ENCODE measurements at places on chromosomes 13 and 19. TPM values are rescaled to one million over a fixed set of nuclear protein-coding genes. Genes with fewer than 3 reads are reported as not detected.
A peak's percentile ranks its signal among the peaks of the same experiment; 100 is the strongest.

DNA sequence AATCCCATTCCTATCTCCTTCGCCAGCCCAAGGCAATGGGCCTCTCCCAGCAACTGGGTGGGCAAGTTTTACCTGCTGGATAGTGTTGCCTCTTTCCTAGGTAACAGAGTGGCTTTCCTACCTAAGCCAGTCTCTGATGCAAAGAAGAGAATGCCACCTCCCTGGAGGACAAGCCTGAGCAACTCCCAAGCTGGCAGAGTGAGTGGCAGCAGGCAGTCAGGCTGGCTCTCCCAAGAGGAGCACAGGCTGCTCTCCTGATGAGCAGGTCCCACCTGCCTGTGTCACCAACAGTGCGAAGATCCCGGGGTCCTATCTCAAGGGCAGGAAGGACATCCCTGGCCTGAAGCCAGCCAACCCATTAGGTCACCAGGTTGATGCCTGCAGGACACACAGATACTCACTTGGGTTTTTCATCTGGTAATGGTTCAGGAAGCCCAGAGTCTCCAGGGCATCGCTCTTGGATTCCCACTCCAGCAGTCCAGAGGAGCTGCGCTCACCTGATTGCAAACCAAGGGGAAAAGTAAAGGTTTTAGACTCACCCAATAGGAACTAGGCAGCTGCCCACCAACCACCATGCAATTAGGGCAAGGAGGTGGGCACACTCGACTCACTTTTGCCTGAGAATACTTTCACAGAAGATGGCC, 5.5 kb upstream of the ECH1 start:
- peak; percentile 51 for DNase-seq

Gene ARL11
- 0.92 TPM for total RNA-seq

Gene RDH8
- not detected for total RNA-seq

GRCh38 chr19:20359933-20360720, 193.1 kb downstream of the ZNF486 start:
- DNase-seq: peak; percentile 24

DNA sequence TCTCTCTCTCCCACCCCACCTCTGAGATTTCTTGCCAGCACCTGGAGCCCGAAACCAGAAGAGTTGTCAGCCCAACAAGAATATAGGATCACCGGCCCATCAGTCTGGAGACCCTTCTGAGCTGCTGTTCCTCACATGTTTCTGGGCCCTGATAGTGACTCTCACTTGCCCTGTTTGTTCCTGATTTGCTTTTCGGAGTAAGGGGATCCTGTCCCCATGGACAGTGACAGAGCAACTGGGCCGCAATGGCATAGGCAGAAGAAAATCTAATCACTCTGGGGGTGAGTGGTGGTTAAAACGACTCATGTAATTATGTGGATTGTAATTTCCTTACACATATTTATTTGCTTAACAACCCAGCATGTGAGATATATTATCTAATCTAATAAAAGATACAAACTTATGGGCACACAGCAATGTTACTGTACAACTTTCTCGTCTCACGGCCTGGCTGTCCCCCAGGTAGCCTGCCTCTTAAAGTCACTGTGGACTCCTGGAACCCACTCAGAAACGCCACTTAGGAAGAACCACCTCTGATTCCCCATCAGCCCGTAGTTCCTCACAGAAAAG, 663 bp upstream of the SMAD9 start:
- peak; percentile 46 for DNase-seq

DNA sequence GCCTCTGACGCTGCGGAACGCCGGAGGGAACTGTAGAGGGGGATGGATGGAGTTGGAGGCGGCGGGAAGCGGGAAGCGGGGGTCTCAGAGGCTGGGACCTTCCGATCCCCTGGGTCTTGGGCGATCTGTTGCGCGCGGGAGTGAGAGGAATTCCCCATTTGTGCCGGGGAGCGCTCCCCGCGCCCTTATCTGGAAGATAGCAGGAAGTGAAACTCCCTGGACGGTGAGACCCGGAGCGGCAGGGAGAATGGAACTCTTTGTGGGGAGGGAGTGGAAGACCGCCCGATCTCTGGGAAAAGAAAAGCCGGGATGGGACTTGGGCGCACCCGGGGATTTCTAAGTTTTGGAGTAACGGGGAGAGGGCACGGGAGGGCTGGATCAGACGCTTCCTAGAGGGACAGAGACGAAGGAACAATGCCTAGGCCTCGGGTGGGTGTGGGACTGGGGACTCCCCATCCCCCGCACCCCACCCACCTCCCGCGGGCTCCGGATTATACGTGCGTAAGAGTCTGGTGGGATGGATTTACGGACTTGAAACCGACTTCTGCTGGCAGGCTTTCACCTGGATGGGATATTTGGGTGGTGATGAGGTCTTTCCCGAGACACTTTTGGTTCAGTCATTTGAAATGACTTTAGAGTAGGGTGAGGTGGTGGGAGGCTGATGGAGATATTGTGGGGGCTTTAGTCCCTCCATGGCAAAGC, 495 bp downstream of the LSR start:
- no peak for DNase-seq

DNA sequence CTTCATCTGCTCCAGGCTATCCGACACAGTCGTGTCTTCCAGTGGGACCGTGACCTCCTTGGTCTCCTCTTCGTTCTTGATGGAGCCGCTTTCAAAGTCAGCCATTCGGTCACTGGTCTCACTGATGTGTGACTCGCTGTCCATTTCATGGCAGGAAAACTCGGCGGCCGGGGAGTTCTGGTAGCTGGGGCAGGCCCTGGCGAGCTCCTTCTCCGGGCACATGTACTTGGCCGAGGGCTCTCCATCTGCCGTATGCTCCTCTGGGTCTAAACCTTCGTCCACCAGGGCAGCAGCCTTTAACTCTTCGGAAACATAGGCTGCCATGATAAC, 69.8 kb downstream of the TSHZ3 start:
- no peak for DNase-seq

DNA sequence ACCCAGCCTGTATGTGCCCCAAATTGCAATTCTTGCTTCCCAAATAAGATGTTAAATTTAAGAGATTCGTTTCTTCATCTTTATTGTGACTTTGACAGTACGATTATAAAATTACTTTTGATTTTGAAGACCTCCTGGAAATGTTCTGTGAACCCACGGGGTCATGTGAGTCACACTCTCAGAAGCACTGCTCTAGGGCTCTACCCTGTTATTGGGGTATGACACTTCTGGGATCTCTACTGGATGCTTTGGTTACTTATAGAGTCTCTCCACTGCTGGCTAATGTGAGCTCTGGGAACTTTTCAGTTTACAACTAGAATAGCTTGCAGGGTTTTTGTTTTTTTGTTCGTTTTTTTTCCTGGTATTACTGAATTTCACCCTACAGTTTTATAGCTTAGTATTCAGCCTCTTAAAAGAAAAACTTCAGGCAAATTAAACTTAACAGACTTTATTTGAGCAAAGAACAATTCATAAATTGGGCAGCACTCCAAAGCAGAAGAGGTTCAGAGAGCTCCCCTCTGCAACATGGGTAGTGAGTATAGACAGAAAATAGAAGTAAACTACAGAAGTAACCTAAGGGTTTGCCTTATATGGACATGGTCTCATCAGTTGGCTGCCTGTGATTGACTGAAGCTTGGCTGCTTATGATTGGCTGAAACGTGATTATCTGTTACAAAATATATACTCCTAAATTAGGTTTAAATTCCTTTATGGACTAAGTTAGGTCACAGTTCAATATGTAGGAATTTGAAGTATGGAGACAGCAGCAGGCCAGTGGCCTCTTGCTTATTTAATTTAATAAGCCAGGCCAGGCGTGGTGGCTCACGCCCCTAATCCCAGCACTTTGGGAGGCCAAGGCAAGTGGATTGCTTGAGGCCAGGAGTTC, 28.5 kb upstream of the PSPC1 start:
- no peak for DNase-seq

DNA sequence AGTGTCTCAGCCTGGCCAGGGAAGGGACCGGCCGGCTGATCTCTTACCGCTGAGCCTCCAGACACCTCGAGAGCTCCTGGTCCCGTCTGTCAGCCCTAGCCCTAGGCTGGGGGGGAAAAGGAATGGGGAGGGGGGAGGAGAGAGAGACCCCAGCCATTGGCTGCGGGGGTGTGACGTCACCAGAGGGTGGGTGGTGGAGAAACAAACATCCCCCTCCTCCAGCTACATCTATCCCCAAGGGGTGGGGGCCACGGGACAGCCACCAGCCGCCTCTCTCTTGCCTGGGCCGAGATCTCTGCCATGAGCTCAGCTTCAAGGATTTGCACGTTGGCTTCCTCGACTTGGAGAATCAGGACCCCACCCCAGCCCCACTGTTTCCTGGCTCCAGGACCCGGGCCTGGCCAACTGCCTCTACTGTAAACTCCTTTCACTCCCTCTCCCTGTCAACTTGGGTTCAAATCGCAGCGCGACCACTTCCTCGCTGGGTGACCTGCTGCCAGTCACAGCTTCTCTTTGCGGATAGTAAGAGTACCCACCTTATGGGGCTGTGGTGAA, at the start of gene PRX:
Gene PRX (minus strand): TSS at position 88 of the 555 bp plus-strand sequence. CDS start 5,446 bp downstream, outside the sequence.
- peak; percentile 71 for DNase-seq

DNA sequence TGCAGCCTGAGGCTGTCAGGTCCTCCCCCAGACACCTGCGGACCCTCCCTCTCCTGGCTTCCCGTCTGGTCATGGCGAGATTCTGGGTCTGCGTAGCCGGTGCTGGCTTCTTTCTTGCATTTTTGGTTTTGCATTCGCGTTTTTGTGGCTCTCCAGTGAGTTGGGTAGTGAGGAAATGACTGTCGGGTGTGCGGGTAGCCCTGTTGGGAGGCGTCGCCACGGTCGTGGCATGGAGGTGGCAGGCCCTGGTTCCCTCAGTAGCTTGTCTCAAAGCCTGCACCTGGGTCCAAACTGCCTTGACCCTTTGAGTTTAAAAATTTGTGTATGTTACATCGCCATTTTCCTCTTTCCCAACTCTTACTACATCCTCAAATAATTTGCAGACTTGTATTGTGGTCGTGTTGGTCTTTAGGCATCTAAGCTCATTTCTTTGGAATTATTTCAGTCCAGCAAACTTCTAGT, 344 bp downstream of the NHLRC3 start:
- DNase-seq: no peak

- no peak for DNase-seq
These were observed 7.6 kb upstream of the CD79A start for GRCh38 chr19:41869374-41869955.

- no peak for DNase-seq
These were observed 90.1 kb upstream of the C1QTNF9B start for GRCh38 chr13:23987331-23987894.

Gene KCNJ14
- total RNA-seq: 0.51 TPM

Gene RLN3
- not detected for total RNA-seq

- no peak for DNase-seq
These were observed 24.7 kb downstream of the ZSWIM9 start for GRCh38 chr19:48194844-48195830.

DNA sequence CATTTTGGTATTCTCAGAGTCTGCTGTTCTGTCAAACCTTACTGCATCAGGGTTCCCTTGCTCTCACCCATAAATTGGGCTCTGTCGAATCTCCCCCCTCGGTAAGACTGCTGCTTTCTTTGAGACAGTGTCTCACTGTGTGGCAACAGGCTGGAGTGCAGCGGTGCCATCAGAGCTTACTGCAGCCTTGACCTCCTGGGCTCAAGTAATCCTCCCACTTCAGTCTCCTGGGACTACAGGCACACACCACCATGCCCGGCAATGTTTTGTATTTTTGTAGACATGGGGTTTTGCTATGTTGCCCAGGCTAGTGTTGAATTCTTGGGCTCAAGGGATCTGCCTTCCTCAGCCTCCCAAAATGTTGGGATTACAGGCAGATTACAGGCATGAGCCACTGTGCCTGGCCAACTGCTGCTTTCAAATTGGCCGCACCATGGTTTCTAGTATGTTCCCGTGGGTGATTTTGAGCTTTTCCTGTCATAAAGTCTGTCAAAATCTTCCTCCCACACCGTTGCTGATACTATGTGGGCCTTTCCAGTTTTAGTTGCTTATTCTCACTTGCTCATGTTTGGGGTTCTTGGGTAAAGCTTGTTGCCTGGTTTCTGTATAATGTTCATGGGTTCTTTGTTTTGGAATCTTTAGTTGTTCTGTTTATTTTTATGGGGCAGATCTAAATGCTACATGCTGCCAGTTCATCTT, 10.6 kb downstream of the RFC3 start:
- DNase-seq: no peak

DNA sequence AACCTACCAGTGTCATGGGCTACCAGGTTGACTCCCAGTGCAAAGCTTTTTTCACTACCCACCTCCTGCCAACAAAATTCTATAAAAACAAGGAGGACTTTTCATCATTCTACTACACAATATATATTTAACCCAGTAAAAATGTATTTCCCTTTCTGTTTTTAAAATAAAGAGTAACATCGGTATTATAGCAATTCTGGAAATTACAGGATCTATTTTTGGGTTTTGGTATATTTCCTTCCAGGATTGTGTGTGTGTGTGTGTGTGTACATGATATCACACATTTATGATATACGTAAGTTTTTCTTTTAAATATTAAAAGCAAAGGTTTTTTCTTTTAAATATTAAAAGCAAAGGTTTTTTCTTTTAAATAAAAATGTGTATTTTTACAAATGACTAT, 6.0 kb upstream of the UBL3 start:
- DNase-seq: no peak

DNA sequence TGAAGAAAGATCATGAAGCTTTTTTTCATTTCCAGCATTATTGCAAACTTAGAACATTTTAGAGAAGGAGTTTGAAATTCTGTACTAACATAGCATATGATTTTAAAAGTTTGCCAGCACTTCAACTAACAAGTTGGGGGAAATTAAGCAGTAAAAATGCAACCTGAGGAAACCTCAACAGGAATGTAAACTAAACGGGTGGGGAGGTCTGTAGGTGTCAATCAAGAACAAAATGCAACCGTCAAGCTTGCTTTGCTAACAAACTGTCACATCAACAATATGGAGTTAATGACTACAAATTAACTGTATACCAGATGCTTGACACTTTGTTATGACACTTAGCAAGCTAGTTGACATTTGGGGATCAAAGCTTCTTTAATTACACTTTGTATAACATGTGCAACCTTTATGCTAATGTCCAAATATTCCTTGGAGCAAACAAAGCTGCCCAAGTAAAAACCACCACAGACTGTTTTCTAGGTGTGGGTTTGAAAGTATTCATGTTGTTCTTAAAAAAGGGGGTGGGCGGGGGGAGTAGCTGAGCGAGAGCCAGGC, 52.1 kb downstream of the DACH1 start:
- no peak for DNase-seq

GRCh38 chr13:49635599-49636433, 7.5 kb downstream of the ARL11 start:
- peak; percentile 49 for DNase-seq

- DNase-seq: no peak
These were observed 61.9 kb downstream of the DOCK9 start for GRCh38 chr13:98915981-98916380.

GRCh38 chr13:112118451-112119064, 51.6 kb downstream of the SOX1 start:
- no peak for DNase-seq

GRCh38 chr13:59259165-59260000, 904.3 kb downstream of the DIAPH3 start:
- DNase-seq: no peak

GRCh38 chr13:98184792-98185191, 7.7 kb upstream of the RNF113B start:
- DNase-seq: no peak
